ENCODE measurements at places on chromosomes 5 and 9. TPM values are rescaled to one million over a fixed set of nuclear protein-coding genes. Genes with fewer than 3 reads are reported as not detected.

GRCh38 chr5:153530357-153531143 is 40.1 kb downstream of the GRIA1 start:
- no peak for DNase-seq

DNA sequence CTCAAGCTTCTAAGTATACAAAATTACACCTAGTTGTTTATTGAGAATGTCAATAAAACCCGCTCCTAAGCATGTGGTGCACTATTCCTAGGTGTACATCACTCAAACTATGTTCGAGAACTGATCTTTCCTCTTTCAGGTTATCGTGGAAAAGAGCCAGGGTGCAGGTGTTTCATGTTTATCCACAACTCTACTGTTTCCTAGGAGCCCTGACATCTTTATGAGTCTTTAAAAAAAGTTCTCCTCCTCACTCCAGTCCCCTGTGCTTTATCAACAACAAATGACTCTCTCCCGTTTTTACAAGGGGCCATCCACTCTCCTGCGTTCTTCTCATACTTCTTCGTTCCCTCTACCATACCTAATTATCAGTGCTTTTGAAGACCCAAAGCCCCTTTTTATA is 78.8 kb upstream of the NFIL3 start:
- DNase-seq: no peak

DNA sequence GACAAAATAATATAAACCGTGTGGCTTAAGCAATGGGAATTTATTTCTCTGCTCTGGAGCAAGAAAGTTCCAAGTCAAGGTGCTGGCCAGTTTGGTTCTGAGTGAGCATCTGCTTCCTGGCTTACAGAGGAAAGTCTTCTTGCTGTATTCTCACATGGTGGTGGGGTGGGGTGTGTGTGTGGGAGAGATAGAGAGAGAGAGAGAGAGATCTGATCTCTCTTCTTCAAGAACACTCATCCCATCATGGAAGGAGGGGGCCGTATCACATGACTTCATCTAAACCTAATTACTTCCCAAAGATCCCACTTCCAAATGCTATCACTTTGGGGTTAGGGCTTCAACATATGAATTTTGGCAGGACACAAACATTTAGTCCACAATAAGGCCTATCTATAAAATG is 91.2 kb downstream of the PRR16 start:
- DNase-seq: no peak

The ARL14EPL gene
- not detected for total RNA-seq

DNA sequence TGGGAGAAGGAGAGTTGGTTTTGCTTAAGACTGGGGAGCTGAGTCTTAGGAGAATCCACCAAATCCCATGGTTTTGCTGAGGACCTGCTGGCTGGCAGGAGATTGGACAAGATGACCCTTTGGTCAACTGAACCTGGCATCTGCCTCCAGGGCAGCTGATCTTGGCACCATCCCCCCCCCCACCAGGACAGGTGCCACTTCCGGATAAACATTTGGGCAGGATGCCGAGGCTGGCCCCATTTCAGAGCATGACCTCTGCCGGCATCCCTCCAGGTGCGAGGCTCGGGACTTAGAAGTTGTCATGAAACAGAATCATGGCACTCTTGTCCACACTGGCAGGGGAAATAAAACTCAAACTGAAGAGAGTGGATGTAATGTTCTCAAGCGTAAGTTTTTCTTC is 165.6 kb downstream of the MACROH2A1 start:
- DNase-seq: no peak

DNA sequence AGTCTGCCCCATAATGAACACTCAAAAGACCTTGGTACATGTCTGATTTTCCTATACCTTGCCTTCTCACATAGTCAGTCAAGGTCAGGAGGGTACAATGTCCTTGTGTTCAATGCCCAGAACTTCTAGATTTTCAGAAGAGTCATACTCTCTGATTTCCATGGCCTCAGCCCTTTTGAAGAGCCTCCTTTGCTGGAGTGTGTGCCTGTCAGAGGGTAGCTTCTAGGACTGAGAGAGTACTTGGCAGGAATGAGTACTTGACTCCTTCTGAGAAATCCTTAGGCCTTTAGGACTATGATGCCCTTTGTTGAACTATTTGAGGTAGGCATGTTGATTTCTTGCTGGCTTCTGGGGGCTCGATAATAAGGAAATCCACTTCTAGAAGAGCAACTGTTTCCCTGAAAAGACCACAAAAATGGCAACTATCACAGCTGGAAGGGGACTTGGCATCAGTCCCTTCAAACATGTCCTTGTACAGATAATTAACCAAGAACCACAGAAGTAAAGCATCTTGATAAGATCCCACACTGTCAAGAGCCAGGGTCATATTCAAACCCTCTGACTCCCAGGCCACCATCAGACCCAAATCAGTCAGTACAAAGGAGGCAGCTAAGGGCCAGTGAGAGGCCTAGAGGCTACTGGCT is 10.6 kb upstream of the MEGF9 start:
- DNase-seq: no peak

GRCh38 chr5:162796507-162796906 is 640.9 kb upstream of the CCNG1 start:
- DNase-seq: no peak

Measured in epithelial cell of proximal tubule (primary cell).